Spinal cord (tissue), 10 donors: ENCODE measurements at places on chromosomes 4 and X. TPM values are rescaled to one million over a fixed set of nuclear protein-coding genes. Genes with fewer than 3 reads are reported as not detected.

Gene FSTL5
- 35.7 TPM for polyA plus RNA-seq

Gene PJA1
- polyA plus RNA-seq, result 156 TPM

Gene OTC
- 0.21 TPM for polyA plus RNA-seq

Gene LIAS
- 25.4 TPM for polyA plus RNA-seq

Gene SMIM14
- 46.2 TPM for polyA plus RNA-seq

Gene SSX4B
- polyA plus RNA-seq, result not detected
